Renal cortical epithelial cell (primary cell): ENCODE measurements at places on chromosomes 7 and 10.

- DNase-seq: peak; percentile 97
These were observed 18.4 kb upstream of the CCDC71L start for GRCh38 chr7:106679153-106679931.

DNA sequence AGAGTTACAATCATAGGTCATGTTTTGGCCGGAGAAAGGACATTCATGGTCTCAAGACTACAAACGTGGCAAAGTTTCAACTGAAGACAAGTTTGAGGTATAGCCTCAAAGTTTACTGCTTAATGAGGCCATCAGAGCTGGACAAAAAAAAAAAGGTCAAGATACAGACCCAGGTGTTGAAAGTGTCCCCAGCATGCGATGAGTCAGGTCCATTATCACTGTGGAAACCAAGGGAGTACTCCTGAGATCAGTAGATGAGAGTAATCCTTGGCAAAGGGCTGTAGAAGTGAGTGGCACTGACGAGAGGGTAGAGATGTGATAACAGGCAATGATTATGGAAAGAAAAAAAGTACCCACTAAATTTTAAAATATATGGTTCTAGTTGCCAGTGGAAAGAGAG, 80.1 kb upstream of the LRRN3 start:
- no peak for DNase-seq

GRCh38 chr7:136551618-136552017, 316.8 kb upstream of the CHRM2 start:
- DNase-seq: no peak

GRCh38 chr7:16785846-16786245, 19.0 kb downstream of the AGR2 start:
- DNase-seq: no peak

DNA sequence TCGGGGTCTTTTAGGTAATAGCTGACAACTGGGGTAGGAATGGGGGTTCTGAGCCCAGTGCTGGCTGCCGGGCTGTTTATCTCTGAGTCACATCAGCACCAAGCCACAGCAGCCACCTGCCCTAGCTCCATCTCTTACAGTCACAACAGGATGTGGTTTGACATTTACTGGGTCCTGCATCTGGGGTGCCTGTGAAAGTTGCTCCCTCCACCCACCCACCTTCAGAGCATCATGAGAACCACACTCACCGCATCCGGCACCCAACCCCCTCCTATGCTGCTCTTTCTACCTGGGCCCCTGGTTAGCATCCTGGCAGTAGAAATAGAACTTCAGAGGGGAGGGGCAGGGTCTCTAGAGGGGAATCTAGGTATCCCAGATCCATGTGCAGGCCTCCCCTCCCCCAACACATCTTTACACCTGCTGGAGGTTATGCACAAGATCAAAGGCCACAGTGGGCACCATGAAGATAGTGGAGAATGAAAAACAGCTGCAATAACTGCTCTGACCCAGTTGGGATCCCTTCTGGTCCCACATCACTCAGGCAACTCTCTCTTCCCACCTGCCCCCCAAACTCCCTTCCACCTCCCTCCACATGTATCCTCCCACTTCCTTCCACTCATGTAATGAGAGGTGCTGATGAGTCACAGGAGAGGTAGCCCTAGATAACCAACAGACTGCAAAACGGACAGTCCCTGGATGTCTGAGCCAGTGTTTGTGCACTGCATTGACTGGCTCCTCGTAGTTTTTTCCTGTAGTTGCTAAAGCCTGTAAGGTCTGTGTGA, 38.2 kb downstream of the PRSS2 start:
- DNase-seq: peak; percentile 12

- DNase-seq: no peak
These were observed 58.5 kb downstream of the OGDH start for GRCh38 chr7:44664780-44665461.

DNA sequence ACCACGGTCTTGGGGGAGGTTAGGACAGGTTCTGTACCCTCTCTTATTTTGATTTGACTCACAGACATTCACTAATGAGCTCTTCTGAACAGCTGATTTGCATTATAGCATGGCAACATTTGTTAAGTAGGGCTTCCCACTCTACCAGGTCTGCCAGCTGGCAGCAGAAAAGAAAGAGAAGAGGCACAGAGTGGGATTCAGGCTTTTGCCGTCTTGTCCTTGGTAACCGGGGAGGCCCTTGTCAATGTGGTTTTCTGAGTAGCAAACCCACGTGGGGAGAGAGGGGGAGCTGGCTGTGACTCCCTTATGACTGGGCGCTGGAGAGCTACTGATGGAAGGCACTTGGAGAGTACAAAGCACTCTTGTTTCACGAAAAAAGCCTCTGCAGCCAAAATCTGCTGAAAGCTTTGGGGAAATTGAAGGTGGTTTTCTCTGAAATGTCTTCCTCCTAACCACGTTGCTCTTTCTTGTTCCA, 355.3 kb upstream of the GALNT17 start:
- no peak for DNase-seq

DNA sequence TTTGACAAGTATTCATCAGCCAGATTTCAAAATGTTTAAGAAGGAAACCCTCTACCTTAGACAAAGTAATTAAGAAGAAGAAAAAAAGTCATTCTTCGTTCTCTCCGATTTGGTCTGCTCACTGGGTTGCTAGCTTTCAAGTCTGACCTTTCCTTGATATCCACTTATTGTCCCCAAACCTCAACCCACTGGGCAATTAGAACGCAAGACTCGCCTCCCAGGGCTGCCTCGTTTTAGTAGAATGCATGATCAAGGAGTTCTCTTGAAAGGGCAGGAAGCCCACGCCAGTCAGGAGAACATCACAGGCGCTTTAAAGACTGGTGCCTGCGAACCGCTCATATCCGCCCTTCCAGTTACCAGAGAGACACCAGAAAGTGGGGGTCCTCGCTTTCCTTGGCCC, 637.7 kb downstream of the PARD3 start:
- no peak for DNase-seq

DNA sequence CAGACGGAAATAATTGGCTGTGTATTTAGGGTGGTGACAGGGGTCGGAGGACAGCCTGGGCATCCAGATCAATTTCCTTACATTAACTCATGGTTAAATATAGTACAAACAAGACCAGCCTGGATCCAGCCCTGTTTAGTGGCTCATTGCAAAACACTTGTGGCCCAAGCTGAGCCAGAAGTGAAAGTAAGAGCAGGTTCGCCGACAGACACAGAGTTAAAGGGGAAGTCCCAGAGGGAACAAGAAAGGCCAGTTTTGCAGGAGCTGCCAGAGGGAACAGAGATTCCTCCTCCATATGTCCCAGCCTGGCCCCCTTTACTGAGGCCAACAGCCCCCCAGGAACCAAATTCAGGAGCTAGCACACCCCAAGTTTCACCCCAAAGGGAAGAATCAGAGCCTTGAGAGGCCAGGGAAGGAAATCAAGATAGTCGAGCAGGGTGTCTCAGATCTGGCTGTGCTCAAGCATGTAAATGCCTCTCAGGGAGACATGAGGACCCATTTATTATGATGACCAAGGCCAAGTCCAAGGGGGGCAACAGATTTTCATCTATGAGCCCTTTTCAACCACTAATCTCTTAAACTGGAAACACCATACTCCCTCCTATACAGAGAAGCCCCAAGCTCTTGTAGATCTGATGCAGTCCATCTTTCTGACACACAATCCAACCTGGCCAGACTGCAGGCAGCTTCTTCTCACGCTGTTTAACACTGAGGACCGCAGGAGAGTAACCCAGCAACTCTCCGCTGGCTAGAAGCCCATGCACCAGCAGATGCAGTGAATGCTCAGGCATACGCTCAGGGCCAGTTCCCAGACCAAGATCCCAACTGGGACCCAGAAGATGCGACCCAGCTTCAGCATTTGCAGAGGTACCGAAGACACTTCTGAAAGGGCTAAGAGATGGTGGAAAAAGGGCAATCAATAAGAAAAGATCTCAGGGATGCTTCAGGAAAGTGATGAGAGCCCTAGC, 15.9 kb upstream of the ADCK2 start:
- DNase-seq: peak; percentile 76

DNA sequence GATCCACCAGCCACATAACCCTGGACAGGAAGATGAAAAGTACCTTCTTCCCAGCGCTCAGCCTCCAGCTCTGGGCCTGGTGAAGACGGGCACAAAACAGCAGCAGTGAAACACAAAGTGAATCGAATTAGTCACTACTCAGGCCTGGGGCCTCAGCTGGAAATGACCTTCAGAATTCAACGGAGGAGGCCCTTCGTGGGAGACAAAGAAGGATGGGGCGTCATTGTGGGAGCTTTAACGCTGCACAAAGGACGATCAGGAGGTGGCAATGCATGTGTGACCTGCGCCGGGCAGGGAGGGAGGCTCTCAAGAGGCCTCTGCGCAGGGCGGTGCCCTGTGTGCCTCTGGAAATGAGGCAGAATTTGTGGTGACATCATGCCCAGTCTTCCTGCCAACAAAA, 161.9 kb downstream of the DNAJB6 start:
- no peak for DNase-seq

GRCh38 chr10:96292971-96293920, 11.0 kb upstream of the DNTT start:
- DNase-seq: peak; percentile 68

DNA sequence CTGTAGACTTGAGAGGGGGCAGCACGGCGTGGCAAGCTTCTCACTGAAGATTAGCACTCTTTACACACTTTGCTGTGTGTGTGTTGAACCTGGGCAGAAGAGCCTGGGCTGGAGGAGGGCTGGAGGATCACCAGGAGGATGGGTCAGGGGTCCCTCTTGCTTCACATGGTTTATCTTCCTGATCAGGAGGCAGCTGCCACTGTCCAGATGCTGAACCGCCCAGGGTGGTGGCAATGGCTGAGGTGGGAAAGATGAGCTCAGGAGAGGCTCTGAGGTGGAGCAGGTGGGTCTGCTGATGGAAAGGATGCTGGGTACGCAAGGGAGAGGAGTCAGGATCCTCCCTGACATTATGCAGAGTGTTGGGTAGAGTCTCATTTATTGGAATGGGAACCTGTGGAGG, 191.5 kb downstream of the RAMP3 start:
- no peak for DNase-seq

GRCh38 chr10:124357561-124357885, 61.2 kb downstream of the OAT start:
- DNase-seq: no peak

GRCh38 chr7:126411032-126411820, 841.5 kb downstream of the GRM8 start:
- DNase-seq: no peak

- DNase-seq: no peak
These were observed at the start of gene CDC14C for GRCh38 chr7:48924433-48924832. CDC14C (plus strand) TSS chr7:48924547; CDS start chr7:48924673, 126 bp downstream.

DNA sequence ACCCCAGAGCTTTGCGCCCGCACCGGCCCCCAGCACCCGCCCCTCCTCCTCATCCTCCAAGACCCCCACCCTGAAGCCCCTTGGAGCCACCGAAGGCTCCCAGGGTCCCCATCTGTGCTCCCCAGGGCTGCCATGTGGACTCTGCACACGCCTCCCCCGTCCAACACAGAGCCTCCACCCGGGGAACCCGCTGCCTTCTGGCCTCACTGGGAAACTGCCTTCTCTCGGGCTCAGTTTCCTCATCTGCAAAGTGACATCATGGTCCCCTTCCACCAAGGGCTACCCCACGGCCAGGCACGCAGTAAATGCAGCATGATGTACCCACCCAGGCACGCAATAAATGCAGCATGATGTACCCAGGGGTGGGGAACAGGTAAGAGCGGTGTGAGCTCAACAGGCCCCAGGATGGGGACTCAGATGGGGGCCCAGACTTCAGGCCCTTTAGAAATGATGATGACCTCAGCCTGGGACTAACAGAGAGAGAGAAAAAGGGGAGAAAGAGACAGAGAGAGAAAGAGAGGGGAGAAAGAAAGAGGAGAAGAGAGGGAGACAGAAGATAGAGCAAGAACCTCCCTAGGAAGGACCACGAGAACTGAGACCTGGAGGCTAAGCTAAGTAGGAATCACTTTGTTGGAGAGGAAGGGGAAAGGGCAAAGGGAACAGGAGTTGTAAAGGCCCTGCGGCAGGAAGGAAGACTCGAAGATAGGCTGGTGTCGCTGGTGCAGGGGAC, 2.5 kb upstream of the MICALL2 start:
- no peak for DNase-seq

DNA sequence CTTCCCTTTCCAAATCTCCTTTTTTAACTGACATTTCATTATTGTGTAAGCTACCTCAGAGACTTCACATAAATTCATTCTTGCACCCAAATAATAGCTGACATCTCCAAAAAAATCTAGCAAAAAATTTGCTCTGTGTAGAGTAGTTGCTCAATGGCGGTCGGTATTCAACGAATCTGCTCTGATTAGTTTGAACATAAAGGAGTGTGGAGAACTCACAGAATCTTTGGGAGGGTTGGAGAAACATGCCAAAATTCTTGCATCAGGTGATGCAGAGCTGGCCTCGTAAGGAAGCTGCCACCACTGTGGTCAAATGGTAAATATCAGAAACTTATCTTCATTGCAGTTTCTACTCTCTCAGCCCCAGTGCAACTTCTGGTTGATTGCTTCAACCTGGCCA, 201.2 kb upstream of the MDFIC start:
- DNase-seq: no peak

- peak; percentile 38 for DNase-seq
These were observed 178.0 kb downstream of the JAZF1 start for GRCh38 chr7:28002638-28003037.

- no peak for DNase-seq
These were observed 477.5 kb downstream of the PTPRN2 start for GRCh38 chr7:158110034-158110590.

DNA sequence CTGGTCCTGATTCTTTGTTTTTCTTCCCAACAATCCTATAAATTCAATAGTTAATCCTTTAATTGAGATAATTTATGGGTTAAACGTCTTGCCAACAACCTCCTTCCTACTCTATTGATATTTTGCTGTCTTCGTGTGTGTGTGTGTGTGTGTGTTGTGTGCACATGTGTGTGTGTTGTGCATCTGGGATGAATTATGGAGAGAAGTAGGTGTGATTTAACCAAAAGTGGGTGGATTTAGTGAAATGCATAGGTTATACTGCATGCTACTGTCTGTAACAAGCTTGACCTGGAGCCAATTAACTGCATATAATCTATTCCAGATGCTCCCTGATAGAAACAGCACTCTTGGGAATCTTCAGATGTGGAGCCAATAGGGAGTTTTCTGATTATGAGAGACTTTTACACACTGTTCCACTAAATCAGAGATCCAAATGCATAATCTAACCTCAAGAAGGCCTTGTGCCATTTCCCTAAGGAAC, 61.2 kb downstream of the SEMA3D start:
- no peak for DNase-seq

GRCh38 chr10:3914733-3915132, 129.7 kb upstream of the KLF6 start:
- no peak for DNase-seq
